NCI-H1417 treated with DMSO at 0.1 percent for 48 hours (cell line): ENCODE measurements at places on chromosomes 16 and 17.

DNA sequence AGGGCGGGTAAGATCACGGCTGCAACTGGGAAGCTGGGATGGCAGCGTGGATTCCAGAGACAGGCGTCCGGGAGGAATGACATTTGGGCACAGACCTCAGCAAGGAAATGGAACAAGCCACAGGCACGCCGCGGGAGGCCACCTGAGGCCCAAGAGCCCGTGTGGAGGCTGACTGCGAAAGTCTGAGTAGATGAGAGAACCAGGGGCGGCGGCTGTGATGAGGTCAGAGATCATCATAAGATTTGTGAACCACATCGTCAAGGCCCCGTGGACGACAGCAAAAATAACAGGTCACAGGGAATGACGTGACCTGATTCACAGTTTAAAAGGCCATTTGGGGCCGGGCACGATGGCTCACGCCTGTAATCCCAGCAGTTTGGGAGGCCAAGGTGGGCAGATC is 48.2 kb downstream of the MRM3 start:
- DNase-seq = no peak

DNA sequence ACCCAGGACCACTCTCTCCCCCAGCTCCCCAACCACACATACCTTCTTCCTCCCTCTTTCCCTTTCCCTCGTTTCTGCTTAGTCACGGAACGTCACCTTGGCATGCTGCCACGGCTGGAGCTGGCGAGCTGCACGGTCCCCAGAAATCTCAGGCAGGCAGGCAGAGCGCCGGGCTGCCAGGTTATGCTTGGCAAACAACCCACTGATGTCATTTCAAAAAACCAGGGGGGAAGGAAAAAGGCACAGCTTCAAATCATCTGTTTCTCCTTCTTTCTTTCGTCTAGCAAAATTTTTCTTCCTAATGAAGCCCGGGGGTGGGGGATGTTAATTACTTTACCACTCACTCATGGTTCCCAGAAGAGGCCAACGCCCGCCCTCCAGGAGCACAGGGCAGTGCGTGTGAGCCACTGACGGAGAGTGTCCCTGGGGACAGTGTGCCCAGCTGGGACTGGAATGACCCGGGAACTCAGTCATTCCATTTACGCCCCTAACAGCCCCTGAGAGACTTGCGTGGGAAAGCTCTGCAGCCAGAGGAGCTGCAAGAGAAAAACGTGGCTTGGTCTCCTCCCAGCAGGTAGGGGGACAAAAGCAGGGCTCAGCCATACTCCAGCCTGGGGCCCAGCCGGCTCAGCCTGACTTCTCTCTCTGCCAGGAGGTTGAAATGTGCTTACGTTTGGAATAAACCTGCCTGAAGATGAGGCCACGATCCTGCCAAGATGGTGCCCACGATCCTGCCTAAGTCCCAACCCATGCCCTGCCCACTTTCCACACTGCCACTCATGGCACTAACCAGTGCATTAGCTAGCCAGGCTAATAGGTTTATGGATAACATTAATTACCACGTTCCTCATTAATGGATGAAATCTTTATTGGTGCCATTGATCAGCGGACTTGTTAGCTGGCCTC is 198.9 kb downstream of the ZFHX3 start:
- no peak for DNase-seq

- no peak for DNase-seq
Measured at GRCh38 chr17:40445751-40446468, 2.7 kb downstream of the IGFBP4 start.

DNA sequence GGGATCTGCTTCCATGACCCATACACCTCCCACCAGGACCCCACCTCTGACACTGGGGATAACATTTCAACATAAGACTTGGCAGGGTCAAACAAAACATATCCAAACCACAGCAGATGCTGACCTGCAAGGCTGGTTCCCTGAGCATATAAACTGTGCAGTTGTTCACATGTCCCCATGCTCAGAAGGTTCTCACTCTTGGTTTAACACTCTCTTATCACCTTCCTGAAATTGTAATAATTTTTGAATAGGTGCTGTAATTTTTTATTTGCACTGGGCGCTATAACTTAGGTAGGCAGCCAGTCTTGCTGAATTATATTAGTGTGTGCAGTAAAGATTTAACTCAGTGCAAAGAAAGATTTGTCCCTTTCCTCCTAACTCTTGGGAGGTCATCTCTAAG is 824.8 kb upstream of the SOX9 start:
- no peak for DNase-seq

DNA sequence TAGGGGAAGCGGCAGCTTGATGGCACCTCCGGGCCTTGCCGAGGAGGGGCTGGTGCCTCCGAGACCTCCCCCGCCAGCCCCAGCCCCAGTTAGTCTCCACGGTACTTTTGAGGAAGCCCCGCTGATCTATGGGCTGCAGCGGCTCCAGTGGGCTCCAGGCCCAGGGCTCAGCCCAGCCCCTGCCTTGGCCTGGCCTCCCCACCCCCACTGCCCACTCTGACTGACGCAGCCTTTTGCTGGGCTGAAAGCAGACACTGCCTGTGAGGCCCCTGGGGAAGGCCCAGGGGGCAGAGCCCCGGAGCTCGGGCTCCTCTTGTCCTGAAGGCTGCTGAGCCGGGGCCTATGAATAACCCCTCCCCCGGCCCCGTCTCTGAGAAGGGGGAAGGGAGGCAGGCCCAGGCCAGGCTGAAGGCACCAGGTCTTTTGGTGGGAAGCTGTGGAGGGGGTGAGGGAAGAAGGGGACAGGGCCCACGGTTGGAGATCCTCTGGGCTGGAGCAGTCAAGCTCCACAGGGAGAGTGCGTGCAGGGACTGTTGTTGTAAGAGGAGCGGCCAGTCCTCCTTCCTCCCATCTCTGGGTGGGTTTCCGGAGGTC is 7.5 kb upstream of the SMTNL2 start:
- DNase-seq = no peak

GRCh38 chr17:57284984-57285646 is 28.8 kb downstream of the MSI2 start:
- no peak for DNase-seq
